ENCODE measurements at places on chromosomes 5 and 9.

DNA sequence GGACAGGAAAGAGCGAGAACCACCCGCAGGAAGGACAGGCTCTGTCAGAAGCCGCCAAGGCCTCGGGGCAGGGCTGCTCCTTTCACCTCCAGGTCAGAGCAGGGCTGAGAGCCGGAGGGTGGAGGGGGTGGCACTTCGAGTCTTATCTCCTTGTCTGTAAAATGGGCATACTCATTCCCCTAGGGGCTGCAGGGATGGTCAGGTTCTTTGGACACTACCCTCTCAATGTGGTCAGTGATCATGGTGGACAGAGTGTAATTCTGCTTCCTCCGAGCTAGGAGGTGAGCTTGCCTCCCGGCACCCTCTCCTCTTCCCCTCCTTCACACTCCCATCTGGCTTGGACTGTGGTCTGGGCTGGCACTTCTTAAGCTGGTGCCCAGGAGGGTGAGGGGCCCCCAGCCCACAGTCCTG, 39.6 kb downstream of the RGS3 start:
- no peak for DNase-seq

- no peak for DNase-seq
Observed at GRCh38 chr5:100872408-100873190, 30.5 kb downstream of the ST8SIA4 start.

GRCh38 chr9:133054194-133054890, 7.4 kb upstream of the CEL start:
- DNase-seq, result no peak

- DNase-seq, result no peak
Observed at GRCh38 chr5:122137702-122138101, 8.4 kb downstream of the ZNF474 start.

DNA sequence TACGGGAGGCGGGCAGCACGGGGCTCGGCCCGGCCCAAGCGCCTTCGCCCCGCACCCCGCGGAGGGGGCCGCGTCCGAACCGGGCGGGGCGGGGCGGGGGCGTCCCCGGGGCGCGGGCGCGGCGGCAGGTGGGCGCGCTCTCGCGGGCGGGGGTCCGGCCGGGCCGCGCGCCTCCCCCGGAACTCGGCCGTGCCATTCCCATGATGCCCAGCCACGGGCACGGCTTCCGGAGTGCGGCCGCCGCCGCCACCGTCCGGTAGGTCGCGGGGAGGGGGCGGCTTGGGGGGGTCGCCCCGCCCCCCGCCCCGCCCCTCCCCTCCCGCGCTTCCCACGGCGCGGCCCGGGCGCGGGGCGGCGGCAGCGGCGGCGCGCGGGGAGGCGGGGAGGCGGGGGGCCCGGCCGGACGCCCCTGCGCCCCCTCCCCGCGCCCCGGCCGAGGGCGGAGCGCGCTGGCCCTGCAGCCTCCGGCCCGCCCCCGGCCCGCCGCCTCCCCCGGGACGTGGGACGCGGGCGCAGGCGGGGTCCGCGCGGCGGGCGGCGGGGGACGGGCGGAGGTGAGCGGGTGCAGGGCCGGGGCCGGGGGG, at the start of gene PPP1R26:
PPP1R26 (plus strand) TSS at position 314 of the 584 bp plus-strand sequence. CDS start 4,729 bp downstream, outside the sequence.
- no peak for DNase-seq

DNA sequence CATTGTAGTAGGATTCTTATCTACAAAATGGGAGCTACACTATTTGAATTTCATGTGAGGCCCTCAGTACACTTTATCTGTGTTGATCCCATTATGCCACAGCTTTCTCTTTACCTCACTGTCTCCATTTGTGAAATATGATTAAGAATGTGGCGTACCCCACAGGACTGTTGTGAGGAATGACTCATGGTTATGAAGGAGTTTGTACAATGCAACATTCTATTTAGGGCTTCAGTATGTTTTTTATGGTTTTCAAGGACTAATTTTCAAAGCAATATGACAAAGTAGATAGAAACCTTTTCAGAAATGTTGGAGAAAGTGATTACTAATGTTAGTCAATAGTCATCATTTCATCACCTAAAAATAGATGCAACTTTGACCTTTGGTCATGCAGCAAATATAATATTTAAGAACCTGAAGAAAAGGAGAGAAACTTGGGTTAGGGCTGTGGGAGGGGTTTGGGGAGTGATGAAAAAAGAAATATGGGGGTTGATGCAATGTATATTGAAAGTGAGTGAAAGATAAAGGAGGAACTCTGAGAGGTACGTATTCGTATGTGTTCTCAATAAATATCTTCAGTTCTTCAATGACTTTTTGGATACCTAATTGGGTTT, 53.7 kb upstream of the PIP5K1B start:
- DNase-seq, result no peak

DNA sequence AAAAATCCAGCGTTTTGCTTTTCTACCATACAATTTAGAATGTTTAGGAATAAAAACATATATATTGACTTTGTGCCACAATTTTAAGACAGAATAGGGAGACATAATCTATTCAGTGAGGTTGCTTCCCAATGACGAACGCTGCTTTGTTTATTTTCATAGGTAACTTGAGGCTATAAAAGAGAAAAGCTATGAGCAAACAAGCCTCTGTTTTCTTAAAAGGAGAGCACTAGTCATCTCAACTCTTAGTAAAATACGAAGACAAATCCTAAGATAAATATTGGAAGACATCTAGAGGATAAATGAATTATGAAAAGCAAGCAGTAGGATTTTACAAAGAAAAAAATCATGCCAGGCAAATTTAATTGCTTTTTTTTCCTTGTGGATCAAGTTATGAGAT, 363.6 kb downstream of the ANXA1 start:
- DNase-seq, result no peak

DNA sequence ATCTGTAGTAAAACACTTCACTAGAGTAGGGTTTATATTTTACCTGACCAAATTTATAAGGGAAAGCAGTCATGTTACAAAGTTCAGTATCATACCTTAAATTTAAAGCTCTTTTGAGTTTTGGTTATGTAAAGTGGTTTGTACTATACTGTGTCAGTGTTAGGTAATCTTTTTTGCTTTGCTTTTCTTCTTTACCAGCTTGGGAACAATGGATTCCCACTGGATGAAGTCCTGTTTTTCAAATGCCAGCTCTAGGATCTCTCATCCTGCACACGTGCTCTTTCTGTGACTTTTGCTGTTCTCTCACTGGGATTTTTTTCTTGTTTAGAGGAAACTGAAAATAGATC, 15.9 kb downstream of the CYSTM1 start:
- DNase-seq, result no peak

GRCh38 chr9:17491780-17492179, 87.1 kb upstream of the SH3GL2 start:
- no peak for DNase-seq

DNA sequence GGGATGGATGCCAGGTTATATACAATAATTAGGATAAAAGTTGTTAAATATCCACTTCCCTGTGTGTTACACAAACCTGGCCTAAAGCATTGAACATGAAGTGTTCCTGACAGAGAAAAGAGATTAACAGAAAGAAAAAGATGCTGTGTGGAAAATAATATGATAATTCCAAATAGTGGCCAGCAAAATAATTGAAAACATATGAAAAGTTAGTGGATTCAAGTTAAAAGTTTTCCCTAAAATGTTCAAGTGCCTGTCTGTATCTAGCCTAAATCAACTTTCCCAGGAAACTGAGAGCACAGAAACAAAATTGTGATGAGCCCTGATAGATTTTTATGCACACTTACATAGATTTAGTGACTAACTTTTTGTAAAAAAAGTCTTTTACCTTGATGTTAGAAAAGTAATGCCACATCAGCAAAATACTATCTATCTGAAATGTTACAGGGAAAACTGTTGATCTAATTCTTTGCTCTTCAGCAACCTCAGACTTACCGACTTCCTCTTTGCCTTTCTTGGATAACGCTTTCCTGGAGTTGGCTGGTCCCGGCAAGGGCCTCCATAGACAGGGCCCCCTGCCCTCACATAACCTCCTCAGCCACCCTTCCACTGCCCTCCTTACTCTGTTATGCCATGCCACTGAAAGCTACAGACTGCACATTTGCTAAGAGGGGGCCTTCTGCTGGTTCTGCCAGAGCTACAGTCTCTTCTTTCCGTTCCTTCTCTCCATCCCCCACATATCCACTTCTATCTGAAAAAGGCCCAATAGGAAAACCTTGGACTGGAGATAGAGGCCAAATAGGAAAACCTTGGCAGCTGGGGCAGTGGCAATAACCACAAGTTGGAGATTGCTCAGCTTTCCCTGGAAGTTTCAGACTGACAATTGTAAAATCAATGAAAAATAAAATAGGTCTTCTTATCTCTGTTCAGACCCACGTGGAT, 44.4 kb downstream of the ZNF474 start:
- no peak for DNase-seq

GRCh38 chr5:163094492-163095180, 342.8 kb upstream of the CCNG1 start:
- no peak for DNase-seq

GRCh38 chr9:104330841-104331240, 173.2 kb upstream of the OR13F1 start:
- no peak for DNase-seq

DNA sequence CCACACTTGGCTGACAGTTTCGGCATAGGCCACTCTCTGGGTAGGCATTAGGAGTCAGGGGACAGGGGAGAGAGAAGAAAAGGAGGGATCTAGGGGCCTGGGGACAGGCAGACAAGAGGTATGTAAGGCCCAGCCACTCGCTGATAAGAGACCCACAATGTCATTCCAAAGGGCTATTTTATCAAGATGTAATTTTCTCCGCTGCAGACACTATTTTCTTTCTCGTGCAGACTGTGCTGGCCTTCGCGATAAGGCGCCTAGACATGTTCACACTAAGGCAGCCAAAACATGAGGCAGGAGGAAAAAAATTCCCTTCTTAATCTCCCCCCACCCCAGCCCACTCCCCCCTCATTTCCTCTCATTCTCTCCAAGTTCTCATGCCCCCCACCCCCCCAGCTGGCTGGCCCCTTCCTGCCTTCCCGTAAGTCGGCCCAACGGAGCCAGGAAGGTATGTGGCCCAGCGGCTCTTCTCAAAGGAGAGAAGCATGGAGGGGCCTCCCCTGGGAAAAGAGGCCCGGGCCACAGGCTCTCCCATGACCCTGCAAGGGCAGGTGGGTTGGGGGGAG, 44.9 kb upstream of the SYNPO start:
- no peak for DNase-seq

DNA sequence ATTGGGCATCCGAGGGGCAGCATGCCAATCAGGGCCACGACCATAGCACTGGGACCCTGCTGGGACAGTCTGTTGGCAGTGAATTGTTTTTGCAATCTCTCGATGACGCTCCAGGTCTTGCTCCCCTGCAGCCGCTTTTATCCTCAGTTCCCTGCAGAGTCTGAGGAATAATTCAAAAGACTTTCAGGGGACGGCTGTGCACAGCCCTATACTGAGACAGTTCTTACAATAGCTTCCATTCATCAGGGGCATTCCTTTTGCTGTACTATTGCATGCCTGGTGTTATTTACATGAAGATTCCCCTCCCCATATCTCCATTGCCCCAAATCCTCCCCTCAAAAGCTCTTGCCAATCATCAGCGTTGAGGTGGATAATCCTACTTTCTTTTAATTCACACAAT, 163.3 kb upstream of the WWC1 start:
- DNase-seq, result no peak

DNA sequence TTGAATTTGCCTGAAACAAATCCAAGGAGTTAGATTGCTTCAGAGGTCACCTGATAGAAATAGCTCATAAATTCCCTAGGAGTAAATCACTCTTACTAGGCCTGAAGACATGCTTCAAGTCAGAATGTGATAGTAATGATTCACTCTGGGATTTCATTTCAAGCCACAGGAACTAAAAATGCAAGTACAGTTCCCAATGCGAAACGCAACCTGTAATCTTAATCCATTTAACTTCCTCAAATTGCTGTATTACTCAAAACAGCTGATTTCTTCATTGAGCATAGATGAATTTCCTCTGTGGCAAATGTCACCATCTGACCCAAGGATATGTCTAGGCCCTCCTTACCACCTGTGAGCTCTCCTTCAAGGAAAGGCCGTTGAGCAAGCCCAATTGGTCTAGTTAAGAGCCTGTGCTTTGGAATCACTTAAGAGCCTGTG, 32.1 kb upstream of the IL6ST start:
- no peak for DNase-seq

DNA sequence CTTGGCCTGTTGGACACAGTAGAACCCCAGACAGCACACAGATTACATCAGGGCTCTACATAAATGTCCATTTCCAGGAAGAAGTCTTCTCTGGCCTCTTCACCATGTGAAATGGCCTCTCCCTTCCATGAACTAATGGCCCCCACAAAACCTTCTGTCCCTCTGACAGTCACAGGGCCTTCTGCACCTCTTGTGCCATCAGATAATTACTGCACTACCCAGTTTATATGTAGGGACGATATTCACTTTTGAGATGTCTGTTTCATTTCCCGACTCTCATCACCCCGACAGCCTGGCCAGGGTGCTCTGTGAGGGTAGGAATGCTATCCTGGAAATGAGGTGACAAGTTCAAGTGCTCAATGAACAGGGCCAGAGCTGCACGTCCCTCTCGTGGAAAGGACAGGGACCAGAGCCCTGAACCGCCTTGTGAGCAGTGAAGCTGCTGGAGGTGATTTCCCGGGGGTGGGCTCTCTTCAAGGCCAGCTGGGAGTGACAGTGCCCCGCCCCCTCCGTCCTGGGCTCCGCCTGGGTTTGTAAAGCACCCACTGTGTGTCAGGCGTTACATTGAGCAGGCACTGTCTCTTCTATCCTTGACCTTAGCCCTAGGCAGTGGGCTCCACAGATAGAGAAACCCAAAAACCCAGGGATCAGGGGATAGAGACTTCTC, 3.0 kb upstream of the FAM78A start:
- no peak for DNase-seq

DNA sequence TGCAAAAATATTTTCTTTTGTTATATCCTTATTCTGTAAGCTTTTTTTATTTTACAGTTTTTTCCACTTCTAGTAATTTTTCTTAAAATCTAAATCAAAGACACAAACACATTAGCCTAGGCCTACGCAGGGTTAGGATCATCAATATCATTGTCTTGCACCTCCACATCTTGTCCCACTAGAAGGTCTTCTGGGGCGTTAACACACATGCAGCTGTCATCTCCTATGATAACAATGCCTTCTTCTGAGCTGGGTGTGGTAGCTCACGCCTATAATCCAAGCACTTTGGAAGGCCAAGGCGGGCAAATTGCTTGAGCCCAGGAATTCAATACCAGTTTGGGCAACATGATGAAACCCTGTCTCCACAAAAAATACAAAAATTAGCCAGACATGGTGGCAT, 78.9 kb upstream of the LRRC70 start:
- DNase-seq, result no peak

DNA sequence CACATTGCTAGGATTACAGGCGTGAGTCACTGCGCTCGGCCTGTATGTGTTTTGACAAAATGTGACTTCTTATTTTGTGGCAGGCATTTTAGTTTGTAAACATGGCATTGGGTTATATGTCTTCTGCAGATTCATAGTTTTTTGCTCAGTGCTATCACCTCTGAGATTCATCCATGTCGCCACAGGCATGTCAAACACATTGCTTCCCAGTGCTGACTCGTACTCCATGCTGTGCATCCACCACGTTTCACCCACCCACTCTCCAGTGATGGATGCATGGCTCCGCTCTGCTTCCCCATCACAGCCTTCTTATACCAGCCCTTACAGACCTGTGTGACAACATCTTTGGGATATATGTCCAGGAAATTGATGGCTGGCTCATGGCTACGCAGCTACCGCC, 158.8 kb downstream of the GAS1 start:
- no peak for DNase-seq

- DNase-seq, result no peak
Observed at GRCh38 chr5:157259699-157260098, 6.2 kb upstream of the CYFIP2 start.
